ENCODE measurements at places on chromosomes 13 and 19. TPM values are rescaled to one million over a fixed set of nuclear protein-coding genes. Genes with fewer than 3 reads are reported as not detected.
A peak's percentile ranks its signal among the peaks of the same experiment; 100 is the strongest.

The IL4I1 gene
- 1.7 TPM for total RNA-seq

The KASH5 gene
- not detected for total RNA-seq

The SH3GL1 gene
- total RNA-seq = 41.9 TPM

The SETDB2 gene
- 6.3 TPM for total RNA-seq

The PSG2 gene
- not detected for total RNA-seq

The ZNF575 gene
- total RNA-seq = 0.22 TPM

The CDX2 gene
- not detected for total RNA-seq

The SIGLEC12 gene
- total RNA-seq = not detected

The CRLF1 gene
- total RNA-seq = not detected

The TRPM4 gene
- 9.5 TPM for total RNA-seq

The RPL13A gene
- 3,947 TPM for total RNA-seq

DNA sequence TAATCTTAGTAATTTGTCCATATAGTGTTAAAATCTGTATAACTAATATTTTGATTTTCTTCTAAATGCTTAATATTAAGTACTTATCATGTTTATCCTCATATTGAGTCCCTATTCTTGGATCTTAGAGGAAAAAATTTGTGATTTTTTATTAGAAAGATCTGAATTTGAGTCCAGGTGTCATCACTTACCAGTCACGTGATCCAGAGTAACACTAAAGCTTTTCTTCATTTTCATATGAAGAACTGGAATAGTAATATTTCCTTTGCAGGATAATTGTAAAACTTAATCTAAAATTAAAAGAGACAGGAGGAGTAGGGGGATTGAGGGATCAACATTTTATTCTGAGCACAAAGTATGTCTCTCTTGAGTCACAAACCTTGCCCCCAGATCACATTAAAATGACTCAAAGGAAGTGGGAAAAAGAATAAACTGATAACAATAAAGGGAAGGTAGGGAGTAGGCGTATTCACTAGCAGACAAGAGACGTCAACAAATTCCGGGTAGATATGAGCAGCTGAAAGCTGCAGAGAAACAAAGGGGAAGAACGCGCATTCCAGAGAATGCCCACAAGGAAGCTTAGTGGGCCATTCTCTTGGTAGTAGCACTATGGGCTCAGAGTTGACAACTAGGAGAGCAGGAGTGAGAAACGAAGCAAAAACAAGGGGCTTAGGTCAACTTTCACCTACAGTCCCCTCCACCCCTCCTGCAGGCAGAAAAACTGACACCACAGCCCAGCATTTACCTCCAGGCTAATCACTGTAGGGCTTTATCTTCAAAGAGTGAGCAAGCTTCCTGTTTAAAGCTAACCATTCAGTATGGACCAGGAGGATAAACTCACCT, 123.1 kb downstream of the SPRY2 start:
- peak; percentile 25 for DNase-seq

- no peak for DNase-seq
These were observed 1.1 kb upstream of the ARHGAP35 start for GRCh38 chr19:46859637-46860124.

GRCh38 chr19:57886046-57886445, 2.8 kb downstream of the ZNF814 start:
- DNase-seq = no peak

GRCh38 chr13:91145571-91146205, 201.8 kb upstream of the MIR17HG start:
- DNase-seq = no peak

DNA sequence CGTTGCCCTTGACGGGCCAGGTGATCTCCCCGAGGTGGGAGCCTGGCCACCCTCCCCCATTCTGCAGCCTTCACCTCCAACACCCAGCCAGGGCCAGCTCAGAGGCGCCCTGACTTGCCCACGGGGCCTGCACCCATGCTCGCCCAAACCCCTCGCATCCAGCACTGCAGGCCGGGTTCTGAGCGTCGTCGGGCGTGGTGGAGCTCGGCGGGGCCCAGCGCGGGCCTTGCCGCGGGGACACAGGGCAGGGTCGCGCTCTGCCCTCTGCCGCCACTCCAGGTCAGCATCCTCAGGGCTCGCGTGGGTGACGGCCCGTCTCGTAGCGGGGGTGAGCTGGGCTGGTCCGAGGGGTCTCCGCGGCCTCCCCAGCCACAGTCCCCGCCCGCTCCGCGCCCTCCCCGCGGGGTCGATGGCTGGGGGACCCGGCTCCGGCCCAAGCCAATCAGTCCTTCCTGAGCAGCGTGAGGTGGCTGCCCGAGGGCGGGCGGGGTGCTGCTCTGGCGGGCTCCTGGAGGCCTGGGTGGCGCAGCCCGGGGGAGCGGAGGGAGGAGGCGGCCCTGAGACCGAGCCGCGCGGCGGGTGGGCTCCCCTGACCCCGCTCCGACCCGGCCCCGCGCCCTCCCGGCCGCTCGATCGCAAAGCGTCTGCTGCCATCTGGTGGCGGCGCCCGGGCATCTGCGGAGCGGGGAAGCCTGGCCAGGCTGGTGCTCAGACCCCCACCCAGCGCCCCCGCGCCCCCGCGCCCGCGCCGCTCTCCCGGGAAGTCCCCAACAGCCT, 61.4 kb downstream of the CCNE1 start:
- DNase-seq = peak; percentile 51

GRCh38 chr13:51223560-51224270, 1.5 kb downstream of the FAM124A start:
- no peak for DNase-seq

DNA sequence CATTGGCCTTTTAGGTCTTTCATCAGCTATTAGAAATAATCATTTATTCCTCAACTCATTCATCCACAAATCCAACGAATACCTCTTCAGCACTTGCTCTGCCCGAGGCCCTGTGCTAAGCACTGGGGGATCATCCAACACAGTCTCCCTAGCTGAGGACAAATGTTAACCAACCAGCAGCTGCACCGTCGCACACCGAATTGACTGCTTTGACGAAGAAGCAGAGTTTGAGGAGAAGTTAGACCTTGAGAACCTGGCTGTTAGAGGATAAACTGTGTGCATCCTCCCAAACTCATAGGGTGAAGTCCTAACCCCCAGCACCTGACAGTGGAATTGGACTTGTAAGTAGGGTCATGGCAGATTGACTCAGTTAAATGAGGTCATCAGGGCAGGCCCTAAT, 170.9 kb downstream of the USP12 start:
- DNase-seq = no peak

- peak; percentile 63 for DNase-seq
These were observed 64.7 kb upstream of the STARD13 start for GRCh38 chr13:33349986-33350826.

- no peak for DNase-seq
These were observed 165.8 kb upstream of the EDNRB start for GRCh38 chr13:78084401-78084800.

GRCh38 chr13:100392709-100393630, 195.6 kb downstream of the GGACT start:
- DNase-seq = peak; percentile 99

- DNase-seq = peak; percentile 24
These were observed 31.3 kb upstream of the ASF1B start for GRCh38 chr19:14167576-14168138.

- peak; percentile 59 for DNase-seq
These were observed 69.2 kb upstream of the TM9SF2 start for GRCh38 chr13:99431927-99432608.

- DNase-seq = peak; percentile 89
These were observed 47.8 kb downstream of the PEPD start for GRCh38 chr19:33473653-33474305.

DNA sequence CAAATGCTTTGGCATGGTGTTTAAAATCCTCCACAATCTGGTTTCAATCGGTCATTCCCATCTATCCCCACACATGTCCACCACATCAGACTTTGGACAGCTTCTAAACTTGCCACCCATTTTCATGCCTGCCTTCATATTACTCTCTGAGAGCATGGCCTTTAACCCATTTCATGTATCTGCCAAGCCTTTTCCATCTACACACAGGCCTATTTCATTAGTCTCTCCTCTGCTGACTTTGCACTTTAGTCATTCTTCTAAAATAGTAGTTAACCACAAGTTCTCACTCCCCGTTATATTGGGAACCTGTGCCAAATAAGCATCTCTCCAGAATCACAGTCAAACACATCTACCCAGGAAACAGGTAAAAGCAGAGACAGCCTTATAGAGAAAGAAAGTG, 142.2 kb downstream of the MZT1 start:
- DNase-seq = no peak

DNA sequence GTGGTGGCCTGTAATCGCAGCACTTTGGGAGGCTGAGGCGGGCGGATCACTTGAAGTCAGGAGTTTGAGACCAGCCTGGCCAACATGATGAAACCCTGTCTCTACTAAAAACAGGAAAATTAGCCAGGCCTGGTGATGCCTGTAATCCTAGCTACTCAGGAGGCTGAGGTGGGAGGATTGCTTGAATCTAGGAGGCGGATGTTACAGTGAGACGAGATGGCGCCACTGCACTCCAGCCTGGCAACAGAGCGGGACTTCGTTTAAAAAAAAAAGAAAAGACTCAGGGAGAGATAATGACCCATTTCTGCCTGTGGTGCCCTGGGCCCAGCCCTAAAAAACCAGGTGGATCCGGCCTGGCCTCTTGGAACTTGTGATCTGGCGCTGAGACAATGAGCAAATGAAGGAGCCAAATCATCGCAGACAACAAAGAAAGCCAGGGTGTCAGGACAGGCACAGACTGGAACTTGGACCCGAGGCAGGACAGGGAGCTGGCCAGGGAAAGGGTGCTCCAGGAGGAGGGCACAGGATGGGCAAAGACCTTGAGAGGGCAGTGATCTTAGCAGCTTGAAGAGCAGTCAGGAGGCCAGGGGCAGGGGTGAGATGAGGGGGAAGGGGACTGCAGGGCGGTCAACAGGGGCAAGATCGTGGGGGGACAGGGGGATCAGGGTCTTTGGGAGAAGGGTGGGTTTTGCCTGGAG, 962 bp upstream of the JAK3 start:
- no peak for DNase-seq

DNA sequence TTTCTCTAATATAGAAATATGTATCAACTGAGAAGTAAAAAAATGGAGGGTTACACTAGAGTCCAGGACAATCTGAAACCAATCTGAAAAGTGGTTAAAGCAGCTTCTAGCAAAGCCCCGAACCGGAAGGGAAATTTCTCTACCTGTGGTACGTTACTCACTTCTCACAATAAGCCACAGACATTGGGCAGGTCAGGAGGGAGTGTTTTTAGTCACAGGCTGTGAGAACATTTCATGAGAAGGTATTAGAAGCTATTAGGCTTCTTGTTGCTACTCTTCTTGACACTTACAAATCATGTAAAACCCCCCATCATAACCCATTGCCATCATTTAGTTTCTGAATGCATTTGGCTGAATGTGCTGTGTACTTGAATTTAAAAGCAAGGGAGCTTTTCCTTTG, 120.9 kb downstream of the NUFIP1 start:
- no peak for DNase-seq

- no peak for DNase-seq
These were observed 575.2 kb downstream of the DACH1 start for GRCh38 chr13:71291842-71292146.

DNA sequence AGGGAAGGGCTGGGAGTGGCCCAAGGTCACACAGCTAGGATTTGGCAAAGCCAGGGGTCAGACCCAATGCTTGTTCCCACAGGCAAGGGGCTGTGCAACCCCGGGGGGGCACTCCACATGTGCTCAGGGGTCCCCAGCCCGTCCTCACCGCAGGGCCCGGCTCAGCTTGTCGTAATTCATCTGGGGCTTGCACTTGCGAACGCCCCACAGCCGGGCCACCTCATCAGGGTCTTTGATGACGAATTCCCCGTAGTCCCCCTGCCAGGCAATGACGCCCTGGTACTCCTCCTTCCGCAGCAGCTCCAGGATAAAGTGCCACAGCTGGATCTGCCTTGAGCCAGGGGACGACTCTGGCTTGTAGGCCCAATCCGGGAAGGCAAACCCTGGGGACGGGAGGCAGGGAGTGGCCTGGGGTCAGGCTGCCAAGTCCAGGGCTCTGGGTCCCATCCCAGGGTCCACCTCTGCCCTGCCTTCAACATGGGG, 4.7 kb downstream of the ERF start:
- no peak for DNase-seq

DNA sequence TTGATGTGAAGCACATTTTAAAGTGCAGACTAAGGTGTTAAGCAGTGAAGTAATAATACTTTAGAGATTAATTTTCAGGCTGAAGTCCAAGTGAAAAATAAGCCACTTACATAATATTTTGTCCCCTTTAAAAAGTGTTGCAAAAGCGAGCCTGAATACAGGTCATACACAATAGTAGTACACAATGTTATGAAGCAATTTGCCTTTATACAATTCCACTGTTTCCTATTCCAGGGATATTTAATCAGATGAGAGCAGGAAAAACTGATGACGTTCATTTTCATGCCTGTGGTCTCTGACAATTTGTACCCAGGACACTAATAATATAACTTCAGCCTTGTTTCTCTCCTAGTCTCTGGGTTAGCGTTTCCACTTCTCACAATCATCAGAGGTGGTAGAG, 916.7 kb downstream of the PCDH9 start:
- DNase-seq = no peak

DNA sequence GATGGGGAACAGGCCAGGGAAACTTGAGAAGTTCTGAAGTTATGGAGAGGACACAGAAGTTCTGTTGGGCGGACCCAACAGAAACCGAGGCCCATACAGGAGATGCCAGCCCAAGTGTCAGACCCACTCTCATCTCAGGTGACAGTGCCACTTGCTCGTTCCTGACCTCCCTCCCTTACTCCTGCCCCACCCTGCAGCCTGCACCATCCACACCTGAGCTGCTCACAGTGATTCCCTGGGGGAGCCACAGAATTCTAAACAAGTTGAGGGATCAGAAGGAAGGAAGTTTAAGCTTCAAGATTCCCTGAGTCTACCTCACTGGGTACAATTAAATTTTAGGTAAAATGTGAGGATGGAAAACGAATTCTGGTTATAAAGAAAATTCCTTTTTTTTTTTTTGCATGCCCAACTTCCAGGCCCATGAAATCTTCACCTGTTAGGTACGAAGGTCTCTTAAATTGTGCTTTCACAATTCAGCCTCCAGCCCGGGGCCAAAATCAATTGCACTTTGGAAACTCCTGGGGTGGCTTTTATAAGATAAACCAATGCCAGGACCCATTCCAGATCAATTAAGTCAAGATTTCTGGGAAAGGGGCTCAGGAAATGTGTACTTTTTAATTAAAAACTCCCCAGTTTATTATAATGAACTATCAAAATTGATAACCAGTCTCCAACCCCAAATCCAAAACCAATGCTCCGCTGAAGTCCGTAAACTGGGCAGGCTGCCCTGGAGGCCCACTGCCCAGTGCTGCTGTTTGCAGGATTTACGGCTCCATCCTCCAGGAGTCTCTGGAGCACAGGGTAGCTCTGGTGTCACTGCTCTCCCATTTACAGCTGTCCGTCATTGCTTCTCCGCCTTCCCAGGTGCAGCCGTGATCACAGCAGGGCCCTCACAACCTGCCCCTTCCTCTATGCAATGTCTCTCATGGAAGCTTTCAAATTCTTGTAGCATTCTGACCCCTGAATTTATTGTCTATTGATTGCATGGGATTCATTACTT, 643.5 kb downstream of the UQCRFS1 start:
- DNase-seq = no peak

- DNase-seq = no peak
These were observed 17.2 kb upstream of the MRI1 start for GRCh38 chr19:13747098-13747453.

- DNase-seq = peak; percentile 52
These were observed 185.3 kb downstream of the LHFPL6 start for GRCh38 chr13:39417643-39418042.
